IPS DF 6.9 (cell line): ENCODE measurements at places on chromosomes 1 and 21.

DNA sequence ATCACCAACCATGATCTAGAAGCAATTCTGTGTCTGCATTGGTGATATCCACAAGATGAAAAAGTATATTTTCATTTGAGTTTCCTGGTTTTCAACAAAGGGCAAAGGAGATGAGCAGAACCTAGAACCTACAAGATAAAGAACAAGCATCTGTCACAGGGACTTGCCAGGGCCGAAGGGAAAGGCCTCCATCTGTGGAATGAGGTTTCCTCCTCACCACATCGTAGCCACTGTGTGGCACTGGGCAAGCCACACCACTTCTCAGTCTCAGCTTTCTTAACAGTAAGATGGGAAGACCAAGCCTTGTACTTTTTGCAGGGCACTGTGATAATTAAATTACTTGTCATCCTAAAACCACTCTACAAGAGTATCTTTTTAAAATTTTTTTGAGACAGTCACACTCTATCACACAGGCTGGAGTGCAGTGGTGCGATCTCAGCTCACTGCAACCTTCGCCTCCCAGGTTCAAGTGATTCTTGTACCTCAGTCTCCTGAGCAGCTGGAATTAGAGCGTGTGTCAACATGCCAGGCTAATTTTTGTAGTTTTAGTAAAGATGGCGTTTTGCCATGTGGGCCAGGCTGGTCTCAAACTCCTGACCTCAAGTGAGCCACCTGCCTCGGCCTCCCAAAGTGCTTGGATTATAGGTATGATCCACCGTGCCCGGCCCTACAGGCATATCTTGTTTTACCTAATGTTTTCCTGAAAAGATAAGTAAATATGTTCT is 45.8 kb downstream of the ARHGEF11 start:
- no peak for DNase-seq

DNA sequence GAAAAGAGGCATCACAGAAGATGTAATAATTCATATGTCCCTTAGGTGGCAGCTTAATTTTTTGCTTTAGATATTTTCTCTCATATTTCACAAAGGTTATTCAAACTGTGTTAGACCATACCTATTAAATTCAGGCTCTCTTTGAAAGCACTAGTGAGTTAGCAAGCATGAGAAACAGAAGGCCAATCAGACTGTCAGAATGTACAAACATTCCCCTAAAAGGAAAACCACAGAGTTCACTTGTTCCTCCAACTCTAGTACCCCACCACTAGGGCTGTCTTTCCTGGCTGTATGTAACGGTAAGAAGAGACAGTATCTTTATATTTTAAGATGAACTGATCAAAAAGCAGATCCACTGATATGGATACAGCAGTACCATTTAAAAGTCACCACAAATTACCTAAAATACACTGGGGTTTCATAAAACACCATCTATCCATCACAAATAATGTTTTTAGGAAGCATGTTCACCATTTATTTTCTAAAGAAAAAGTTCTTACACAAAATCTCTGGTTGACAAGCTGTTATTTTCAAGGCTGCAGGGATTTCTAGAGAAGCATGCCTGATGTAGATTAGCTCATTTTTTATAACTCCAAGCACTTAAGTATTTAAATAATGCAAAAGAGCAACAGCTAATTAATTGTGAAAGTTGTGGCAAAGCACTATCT is 1.8 kb downstream of the ARPC5 start:
- peak; percentile 43 for DNase-seq

DNA sequence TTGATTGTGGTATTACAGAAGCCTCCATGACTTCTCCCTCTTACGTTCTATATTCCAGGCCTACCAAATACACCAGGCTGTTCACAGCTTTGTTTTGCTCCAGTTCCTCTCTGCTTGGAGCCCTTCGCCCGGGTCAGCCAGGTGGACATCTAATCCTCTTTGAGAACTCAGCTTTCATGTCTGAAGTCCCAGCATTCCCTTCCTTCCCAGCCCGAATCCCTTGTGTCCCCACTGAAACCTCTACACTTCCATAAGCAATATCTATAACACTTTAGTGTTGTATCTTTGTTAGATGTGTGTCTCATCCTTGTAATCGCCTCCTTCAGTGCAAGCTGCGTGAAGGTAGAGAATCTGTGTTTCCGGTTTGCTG is 1.9 kb downstream of the RNF11 start:
- DNase-seq = no peak

GRCh38 chr1:40477678-40478053 is 576 bp downstream of the ZFP69 start:
- DNase-seq = no peak

GRCh38 chr1:240719953-240720700 is 108.2 kb upstream of the GREM2 start:
- no peak for DNase-seq

DNA sequence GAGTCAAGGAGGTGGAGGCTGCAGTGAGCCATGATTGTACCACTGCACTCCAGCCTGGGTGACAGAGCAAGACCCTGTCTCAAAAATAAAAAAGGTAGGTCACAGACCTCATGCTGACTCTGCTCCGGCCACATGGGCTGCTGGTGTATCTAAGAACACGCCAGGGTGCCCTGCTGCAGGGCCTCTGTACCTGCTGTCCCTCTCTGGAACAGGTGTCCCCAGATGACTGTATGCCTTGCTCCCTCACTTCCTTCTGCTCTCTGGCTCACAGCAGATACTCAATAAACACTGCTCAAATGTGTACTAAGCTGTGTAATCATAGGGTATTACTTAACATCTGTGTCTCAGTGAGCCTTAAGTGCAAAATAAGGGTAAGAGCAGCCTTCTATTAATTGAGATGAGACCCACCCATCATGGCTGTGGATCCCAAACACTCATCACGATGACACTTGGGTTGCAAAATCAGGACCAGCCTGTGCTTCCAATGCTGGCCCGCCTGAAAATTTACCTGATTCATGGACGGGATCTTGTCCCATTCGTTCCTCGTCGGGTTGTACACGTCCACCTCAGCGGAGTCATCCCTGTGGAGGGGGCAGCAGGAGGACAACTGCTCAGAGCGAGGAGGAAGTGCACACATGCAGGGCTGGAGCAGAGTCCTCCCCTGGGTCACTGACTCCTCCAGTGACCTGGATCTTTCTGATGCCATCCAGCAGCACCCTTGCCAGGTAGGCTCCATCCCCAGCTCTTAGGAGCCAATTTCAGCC is 7.5 kb downstream of the KLHL21 start:
- no peak for DNase-seq

DNA sequence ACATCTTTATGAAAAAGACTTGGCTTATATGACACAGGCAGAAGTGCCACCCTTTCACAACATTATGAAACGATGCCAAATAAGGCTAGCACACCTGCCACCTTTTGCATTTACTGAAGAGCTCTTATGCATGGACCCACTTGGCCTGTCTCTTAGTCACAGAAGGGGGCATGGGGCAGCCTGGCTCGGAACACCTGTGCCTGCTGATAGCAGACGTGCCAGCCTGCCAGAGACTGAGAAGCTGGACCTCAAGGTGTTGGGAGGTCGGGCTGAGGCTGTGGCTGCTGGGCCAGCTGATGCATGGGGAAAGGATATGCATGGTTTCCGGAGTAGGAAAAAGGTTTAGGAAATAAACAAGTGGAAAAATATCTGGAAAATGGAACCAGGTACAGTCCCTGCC is 21.5 kb downstream of the RCAN1 start:
- DNase-seq = no peak

DNA sequence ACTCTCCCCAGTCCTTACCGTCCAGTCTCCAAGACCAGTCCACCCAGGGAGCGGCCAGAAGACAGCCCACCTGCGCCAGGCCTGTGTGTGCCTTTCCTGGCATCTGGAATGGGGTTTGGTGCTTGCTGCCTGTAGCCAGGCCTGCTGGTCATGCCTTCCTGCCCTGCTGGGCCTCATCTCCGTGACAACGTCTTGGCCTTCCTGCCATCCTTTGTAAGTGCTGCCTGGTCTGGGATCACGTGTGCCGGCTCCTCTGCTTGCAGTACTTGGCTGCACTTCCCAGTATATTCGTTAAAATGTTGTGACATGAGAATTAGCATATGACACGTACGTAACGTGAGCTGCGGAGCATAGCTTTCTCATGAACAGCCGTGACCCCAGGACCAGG is 145.3 kb upstream of the COL6A1 start:
- no peak for DNase-seq

DNA sequence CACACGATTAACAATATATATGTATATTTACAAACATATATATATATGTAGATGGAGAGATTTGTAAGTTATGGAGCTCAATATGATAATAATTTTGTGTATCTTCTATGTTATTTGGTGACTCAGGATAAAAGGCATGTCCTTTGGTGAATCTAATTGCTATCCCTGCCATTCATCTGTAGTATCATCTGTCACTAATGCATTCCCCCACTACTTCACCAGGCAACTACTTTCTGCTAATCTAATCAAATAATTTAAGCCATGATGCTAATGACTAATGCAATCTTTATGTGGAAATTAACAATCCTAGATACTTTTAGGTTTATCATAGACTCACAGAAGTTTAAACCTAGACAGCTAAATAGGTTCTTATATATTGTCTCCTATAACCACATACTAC is 1074.5 kb downstream of the PLA2G4A start:
- no peak for DNase-seq

DNA sequence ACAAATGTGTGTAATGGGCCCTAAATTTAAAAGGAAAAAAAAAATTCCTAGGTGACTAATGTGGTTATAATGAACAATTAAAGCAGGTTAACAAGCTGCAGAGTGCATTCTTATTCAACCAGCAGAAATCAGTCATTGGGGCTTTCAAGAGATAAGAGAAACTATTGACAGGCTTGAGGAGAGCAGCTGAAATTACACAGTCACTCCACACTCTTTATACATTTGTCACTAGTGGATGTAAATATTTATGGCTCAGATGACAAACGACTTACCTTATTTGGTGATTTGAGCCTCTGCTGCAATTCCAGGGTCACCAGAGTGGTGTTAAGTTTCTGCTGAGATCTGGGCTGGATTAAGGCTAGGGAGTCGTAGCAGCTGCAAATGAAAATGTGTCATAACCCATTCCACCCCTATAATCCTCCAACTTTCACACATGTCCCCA is 896.3 kb downstream of the TTLL7 start:
- DNase-seq = no peak

DNA sequence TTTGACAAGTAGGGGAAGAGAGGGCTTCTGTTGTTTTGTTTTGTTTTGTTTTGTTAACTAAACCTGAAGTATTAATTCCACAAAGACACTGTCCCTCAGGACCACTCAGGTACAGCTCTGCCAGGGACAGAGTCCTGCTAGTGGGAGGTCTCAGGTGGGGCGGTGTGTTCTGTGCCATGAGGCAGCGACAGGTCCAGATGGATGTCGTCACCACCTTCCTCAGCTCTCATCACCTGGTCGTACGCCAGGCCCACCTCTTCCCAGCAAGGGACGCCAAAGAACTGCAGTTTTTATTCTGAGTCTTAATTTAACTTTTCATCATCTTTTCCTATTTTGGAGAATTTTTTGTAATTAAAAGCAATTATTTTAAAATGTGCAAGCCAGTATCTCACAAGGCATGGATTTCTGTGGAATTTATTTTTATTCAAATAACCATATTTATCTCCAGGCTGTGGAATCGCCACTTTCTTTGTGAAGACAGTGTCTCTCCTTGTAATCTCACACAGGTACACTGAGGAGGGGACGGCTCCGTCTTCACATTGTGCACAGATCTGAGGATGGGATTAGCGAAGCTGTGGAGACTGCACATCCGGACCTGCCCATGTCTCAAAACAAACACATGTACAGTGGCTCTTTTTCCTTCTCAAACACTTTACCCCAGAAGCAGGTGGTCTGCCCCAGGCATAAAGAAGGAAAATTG is 62.5 kb downstream of the POFUT2 start:
- DNase-seq = no peak

DNA sequence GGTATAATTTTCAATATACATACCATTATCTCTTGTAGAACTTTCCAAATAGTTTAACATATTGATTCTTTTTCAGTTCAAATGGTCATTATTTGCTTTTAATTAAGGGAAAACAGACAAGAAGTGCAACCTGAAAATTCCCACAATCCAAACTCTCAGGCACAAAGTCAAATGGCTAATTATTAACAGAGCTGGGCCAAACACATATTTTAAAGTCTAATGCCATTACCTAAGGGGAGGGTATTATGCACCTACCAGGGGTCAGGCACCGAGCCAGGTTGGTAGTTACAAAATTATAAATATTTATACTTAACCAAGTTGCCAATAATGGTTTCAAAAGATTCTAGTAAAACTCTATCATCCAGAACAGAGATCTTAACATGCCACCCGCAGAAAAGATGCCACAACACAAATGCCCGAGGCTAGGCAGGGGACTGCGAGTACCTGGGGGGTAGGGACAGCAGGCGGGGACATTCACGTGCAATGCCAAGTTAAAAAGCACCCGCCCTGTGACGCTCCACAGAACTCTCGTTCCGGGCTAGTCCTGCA is 15.0 kb downstream of the LBR start:
- no peak for DNase-seq

GRCh38 chr1:217953922-217954321 is 322.8 kb downstream of the SPATA17 start:
- no peak for DNase-seq

GRCh38 chr21:42261829-42262200 is 42.9 kb downstream of the ABCG1 start:
- DNase-seq = no peak

DNA sequence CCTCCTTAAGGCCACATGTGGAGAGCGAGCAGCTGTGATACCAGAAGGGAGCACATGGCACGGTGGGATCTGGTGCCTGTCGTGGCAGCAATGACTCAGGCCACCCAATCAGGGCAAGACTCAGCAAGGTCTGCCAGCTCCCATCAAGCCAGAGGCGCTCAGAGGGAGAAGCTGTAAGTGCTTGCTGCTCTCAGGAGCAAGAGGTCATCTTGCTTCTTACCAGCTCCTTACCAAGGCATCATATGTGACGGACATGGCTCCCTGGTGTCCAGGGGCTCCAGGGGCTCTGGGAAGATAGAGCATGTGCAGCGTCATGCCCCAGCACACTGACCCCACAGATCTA is 72.9 kb downstream of the ITPKB start:
- no peak for DNase-seq

DNA sequence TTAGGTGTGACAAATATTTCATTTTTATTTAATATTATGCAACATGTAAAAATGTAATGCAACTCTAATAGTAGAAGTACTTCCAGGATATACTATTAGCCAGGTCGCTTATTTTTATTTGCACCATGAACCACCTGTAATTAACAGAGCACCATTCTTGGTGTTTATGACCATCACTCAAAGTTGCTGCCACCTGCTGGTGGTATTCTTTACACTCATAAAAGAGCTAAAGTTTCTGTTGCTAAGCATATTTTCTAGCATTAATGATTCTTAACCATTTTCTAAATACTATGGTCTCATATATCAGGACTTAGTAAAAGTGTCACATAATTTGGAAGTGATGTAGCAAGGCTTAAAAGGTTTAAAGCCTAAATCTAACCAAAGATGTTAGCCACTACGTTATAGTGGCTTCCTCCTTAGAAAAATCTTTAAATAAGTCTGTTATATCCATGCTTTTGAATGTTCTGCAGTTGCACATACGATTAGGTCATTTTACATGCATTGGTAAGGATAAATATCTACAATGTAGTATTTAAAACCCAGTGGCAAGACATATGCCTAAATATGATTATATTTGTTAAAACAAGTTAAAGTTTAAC is 244.5 kb downstream of the NEGR1 start:
- no peak for DNase-seq
